ENCODE measurements at places on chromosomes 2 and 18.
A peak's percentile ranks its signal among the peaks of the same experiment; 100 is the strongest.

GRCh38 chr2:144834998-144835633 lies 315.2 kb upstream of the ZEB2 start:
- DNase-seq, result no peak

DNA sequence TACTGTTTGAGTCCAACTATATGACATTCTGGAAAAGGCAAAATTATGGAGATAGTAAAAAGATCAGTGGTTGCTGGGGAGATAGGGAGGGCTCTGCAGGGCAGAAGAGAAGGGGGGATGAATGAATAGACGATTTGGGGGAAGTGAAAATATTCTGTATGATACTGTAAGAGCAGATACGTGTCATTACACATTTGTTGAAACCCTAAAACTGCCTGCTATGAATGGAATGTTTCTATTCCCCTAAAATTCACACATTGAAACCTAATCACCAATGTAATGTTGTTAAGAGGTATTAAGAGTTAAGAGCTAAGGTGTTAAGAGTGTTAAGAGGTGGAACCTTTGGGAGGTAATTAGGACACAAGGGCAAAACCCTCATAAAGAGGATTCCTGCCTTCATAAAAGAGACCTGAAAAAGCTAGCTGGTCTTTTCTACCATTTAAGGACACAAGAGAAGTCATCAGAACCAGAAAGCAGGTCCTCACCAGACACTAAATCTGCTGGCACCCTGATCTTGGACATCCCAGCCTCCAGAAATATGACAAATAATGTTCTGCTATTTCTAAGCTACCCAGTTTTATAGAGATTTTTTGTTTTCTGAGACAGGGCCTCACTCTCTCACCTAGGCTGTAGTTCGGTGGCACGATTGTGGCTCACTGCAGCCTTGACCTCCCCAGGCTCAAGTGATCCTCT lies 76.2 kb downstream of the ATAD2B start:
- no peak for DNase-seq

DNA sequence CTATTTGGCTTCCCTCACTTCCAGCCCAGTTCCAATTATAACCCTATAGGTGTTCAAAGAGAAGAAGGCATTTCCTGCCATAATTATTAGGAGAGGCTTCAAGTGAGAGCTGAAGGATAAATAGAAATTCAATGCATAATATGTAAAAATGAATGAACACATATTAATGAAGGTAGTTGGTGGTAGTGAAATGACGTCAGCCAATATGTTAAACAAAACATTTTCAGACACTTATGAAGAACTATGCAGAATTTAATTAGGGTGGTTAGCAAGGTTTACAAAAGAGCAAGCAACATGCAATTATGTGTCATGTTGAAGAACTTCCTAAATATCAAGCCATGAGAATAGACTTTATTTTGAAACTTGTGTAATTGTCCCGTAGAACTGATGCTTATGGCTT lies 858.8 kb upstream of the DDX18 start:
- DNase-seq, result no peak

DNA sequence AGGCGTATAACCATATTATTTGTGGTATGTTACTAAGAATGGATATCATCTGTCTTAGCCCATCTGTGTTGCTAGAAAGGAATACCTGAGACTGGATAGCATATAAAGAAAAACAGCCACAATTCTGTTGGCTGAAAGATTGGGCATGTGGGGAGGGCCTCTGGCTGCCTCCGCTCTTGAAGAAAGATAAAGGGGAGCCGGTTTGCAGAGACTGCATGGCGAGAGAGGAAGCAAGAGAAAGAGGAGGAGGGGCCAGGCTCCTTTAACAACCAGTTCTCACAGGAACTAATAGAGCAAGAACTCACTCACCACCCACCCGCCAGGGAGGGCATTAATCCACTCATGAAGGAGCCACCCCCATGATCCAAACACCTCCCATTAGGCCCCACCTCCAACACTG lies 29.2 kb upstream of the UXS1 start:
- no peak for DNase-seq

GRCh38 chr2:88753833-88754584 lies 62.5 kb downstream of the RPIA start:
- DNase-seq, result peak; percentile 81

DNA sequence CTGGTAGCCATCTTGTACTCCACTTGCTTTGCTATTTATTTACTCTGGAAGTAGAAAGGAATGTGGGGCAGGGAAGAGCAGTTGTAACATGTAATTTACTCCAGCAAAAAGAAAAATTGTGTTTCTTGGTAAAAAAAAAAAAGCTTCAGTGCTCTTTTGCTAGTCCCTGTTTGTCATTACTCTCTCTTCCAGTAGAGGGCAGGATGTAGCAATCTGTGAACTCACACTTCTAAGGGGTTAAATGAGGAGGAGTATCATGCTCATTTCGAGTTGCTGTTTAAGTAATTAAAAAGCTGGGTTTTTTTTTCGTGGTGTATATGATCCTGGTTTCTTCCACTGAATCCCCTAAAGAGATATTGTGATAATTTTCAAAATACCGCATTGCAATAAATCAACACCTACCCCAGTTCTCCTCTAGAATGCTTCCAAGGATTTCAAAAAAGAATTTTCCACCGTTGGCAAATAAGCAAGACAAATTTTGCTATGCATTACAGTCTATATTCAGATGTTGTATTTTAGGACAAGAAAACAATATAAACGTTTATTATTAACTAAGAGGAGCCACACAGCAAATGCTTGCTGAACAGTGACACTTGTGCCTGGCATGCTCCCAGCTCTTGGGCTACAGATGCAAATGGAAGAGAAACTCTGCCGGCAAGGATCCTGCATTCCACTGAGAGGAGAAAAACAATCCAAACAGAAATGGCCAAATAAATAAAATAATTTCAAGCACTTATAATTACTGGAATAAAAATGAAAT lies 261.6 kb downstream of the ASXL3 start:
- peak; percentile 14 for DNase-seq

DNA sequence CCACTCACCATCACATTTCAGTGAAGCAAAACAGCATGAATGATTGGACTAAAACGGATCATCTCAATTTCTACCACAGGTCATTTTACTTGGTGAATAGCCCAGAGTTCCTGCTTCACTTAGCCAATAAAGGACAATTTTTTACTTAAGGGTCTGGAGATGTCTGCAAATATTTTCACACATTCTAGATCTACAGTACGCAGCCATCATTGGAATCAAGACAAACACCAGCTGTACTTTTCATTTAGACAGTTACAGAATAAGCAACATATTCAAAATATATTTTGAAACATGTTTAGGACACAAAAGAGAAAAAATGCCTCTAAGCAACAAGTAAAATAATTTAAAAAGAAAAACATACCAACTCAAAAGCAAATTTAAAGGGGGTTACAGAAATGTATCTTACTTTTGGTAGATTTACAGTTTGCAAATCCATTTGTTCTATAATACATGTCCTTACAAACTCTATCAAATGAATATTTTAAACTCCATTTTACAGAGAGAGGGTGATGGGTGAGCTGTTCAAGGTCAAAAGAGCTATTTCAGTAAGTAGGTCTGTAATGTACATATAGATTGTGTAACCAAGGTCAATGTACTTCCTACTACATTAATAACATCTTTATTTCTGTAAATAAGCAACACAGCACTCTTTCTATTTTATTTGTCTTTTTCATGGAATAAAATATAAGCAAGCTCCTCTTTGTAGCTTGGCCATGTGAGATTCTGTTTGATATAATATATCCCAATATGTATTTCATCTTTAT lies 13.4 kb downstream of the PPP1R1C start:
- DNase-seq, result no peak

DNA sequence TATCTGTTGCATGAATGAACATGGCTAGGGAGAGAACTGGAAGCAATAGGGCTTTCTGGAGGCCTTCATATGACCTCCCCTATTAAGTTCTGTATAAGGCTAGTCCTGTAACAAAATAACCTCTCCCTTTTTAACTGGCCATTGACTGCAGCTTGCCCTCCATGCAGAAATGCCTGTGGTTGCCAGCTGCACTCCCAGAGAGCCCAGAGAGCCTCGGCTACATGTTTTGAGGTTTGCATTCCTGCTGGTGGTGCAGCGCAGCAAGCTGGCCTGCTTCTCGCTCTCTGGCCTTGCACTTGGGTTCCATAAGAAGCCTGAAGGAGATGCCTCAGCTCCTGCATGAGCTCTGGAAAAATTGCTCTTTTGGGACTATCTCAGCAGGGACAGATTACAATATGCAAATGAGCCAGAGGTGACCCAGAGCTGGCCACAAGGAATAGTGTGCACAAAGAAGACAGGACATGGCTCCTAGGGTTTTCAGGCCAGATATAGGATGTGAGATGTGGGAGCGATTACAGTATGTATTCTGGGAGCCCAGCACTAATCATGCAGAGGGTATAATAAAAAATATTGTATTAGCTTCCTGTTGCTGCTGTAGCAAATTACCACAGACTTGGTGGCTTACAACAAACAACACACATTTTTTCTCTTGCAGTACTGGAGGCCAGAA lies 186.7 kb downstream of the INSIG2 start:
- no peak for DNase-seq

GRCh38 chr2:231720292-231720986 lies 12.1 kb downstream of the PTMA start:
- DNase-seq, result no peak

DNA sequence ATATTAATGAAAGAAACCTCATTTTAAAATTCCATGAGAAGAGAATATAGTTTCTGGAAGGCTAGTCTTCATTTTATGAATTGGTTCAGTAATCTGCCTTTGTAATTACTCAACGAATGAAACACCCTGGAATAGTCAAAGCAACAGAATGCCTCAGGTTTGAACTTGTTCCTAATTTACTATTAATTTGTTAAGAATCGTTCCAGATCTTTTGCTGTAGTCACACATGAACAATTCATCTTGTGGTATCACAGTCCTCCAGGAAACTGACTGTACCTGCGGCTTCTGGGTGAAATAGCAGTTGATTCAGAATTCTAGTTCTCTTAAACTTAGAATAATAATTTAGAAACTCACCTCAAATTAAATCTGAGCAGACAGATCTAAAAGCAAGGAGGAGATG lies 282.7 kb upstream of the MAP2 start:
- no peak for DNase-seq

GRCh38 chr2:118987886-118988285 lies 45.9 kb downstream of the MARCO start:
- DNase-seq, result no peak

DNA sequence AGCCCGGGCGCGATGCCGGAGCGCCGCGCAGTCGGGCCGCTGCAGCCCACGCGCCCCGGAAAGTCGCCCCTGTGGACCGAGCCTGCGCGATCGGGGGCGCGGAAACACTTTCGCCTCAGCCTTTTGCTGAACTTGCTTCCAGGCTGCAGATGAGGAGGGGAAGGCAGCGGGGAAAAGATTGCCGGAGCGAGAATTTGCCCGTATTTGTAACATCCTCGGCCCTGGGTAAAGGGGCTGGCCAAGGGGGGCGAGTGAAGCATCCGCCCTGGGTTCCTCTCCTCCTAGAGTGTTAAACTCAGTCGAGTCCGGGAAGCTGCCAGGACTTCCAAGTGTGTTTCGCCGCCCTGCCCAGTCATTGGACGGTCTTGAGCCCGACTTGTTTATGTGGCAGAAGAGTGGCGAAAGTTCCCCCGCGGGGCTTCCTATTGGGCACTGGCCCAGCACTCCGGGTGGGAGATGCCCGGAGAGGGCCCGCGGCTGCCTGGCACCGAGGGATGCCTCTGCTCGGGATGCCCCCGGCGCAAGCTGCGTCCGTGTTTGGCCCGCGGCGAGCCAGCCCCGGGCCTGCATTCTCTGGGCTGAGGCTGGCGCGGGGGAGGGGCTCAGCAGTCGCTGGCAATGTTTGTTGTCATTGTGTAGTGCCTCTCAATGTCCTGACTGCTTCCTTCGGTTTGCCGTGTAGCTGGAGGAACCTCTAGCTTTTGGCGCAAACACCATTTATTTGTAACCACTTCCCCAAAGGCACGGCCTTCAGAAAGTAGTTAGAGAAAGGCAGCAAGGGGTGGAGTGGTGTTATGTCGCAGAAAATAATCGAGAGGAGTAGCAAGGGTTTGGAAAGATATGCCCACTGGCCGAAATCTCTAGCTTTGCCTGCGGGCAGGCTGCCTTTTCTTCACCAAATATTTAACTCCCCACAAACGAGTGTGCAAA lies 1.1 kb downstream of the CYBRD1 start:
- DNase-seq, result peak; percentile 14

DNA sequence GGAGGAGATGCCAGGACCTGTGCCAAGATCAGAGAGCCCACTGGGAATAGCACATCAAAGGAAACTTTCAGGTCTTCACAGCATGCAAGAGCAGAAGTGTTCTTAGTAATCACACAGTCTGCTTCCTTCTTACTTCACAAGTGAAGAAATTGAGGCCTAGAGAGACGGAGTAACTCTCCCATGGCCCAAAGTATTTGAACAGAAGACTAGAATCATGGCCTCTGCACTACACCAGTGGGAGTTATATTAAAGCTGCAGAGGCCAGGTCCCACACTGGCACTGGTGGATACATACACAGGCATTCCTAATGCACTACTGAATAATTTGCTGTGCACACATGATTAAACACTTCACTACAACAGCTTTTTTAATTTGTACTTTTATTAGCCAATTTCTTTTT lies 107.6 kb upstream of the RMP24 start:
- no peak for DNase-seq

DNA sequence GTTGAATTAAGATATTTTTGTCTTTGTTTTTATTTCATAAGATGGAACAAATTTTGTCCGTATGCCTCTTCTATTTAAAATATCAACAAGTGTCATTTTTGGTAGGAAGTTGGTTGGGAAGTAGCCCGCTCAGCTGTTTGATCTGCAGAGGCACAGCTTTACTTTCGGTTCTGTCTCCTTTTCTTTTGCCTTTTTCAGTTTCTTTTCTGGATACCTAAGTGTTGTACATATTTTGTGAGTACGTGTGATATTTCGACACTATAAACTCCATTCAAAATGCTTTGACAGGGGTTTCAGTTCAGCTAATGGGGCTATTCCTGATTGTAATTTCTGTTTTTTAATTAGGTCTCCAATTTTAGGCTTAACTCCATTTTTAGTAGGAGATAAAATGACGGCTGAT lies 1785.0 kb upstream of the LRRTM1 start:
- DNase-seq, result no peak

DNA sequence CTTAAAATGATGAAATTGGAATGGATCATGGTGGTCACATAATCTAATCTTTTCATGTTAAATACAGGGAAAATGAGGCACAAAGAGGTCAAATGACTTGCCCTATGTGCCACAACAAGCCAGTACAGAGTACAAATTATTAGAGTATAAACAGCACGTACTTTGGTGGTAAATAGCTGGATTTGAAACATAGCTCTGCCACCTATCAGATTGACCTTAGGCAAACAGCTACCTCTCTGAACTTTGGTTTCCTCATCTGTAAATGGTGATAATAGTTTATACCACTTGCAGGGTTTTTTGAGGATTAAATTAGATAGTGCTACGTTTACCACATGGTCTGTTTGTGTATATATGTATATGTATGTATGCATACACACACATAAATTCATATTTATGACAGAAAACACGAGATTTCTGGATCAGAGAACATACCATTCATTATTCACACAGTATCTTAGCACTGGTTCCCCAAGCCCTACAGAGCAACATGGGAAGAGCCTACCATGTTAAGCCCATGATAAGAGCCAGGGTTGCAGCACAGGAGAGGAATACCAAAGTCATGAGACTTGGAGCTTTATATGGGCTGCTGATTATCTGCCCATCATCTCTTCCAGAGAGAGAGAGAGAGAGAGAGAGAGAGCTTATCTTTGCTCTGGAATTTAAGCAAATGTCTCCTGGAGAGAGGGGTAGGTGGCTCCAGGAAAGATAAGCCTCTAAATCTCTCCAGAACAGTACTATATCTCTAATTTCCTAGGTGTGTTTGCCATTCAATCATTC lies 73.5 kb downstream of the MDH1 start:
- DNase-seq, result no peak

GRCh38 chr2:224778474-224778877 lies 62.3 kb upstream of the CCDC195 start:
- peak; percentile 63 for DNase-seq

- no peak for DNase-seq
Observed at GRCh38 chr2:72142570-72143440, 4.9 kb downstream of the CYP26B1 start.
